Central memory CD8-positive, alpha-beta T cell (primary cell): ENCODE measurements at places on chromosomes 3 and 15.
A peak's percentile ranks its signal among the peaks of the same experiment; 100 is the strongest.

GRCh38 chr15:45521596-45522327 lies 793 bp downstream of the SLC30A4 start:
- no peak for DNase-seq
- H3K27me3 ChIP-seq = no peaks in the 10 kb centered on the region
- H3K4me1 ChIP-seq = peaks cover 26% of the 10 kb centered on the region
- H3K36me3 ChIP-seq = peaks cover 2% of the 10 kb centered on the region
- H3K27ac ChIP-seq = peak overlapping the region; percentile 62

DNA sequence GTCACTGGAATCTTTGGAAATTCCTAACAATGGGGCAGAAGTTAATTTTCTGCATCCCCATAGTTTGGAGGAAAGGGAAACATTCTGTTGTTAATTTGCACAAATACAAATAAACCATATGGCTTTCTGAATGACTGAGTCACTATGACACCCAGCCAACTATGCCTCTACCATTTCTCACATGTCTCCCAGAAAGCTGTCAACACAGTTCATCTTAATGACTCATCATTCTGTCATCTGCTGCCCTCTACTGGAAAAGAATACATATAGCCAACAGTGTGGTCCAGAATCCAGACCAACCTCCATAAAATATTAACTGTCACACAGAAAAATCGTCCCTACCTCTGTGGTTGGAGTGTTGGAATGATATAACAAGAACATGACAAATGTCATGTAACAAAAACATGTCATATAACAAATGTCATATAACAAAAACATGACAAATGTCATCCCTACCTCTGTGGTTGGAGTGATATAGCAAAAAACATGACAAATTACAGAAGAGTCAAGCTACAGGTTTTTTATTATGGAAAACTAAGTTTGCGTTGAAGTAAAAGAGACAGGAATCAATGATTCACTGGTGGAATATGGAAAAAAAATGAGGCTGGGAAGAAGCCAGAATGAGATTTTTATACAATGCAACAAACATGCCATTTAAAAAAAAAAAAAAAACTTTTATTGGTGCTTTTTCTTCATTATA lies 47.7 kb upstream of the GYG1 start:
- no peak for DNase-seq
- H3K36me3 ChIP-seq = no peaks in the 10 kb centered on the region
- no peak overlapping the region for H3K4me3 ChIP-seq
- H3K4me1 ChIP-seq = no peaks in the 10 kb centered on the region
- no peak overlapping the region for H3K27ac ChIP-seq
- H3K27me3 ChIP-seq = peaks cover 10% of the 10 kb centered on the region

GRCh38 chr3:69747511-69748258 lies 8.4 kb downstream of the MITF start:
- no peak for DNase-seq
- no peak overlapping the region for H3K27ac ChIP-seq
- H3K27me3 ChIP-seq = peaks cover 12% of the 10 kb centered on the region

DNA sequence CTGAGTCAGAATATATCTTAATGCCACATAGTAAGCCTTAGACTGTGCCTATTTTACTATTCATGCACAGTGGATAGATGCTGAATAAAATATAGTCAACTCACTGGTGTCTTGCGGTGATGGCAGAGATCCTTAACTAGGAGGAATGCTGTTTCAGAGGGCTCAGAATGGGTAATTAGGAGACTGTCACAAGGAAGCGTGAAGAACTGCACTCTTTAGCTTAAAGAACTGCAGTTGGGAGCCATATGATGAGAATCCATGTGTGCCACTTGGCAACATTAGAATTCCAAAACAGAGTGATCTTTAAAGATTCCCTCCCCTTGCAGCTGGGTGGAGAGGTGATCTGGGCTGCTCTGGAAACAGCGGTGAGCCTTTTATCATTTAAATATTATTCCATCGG lies 357.6 kb downstream of the MCTP2 start:
- no peak overlapping the region for H3K27ac ChIP-seq
- H3K27me3 ChIP-seq = peaks cover 79% of the 10 kb centered on the region
- H3K36me3 ChIP-seq = peaks cover 2% of the 10 kb centered on the region
- no peak overlapping the region for H3K4me3 ChIP-seq

GRCh38 chr3:37494216-37494615 lies 319.8 kb upstream of the LRRFIP2 start:
- no peak overlapping the region for H3K4me3 ChIP-seq
- no peaks in the 10 kb centered on the region for H3K4me1 ChIP-seq
- no peak overlapping the region for H3K27ac ChIP-seq
- no peaks in the 10 kb centered on the region for H3K36me3 ChIP-seq
- peaks cover 27% of the 10 kb centered on the region for H3K27me3 ChIP-seq
- no peak for DNase-seq

DNA sequence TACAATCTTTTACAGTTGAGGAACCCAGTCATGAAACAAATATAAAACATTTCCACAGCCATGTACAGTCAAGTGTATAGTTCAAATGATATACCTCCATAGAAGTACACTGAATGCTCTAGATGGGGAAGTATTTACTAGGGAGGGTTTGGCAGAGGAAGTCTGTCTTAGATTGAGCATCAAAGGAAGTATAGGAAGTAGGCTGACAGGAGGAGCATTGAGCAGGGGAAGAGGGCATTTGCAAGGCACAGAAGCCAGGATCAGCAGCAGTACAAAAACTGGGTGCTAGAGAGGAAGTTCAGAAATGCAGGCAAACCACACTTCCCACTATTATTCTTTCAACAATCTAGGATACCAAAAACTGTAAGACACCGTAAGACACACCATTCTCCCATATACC lies 122.6 kb downstream of the ANO10 start:
- H3K4me3 ChIP-seq = no peak overlapping the region
- H3K27me3 ChIP-seq = no peaks in the 10 kb centered on the region
- no peak for DNase-seq
- H3K36me3 ChIP-seq = no peaks in the 10 kb centered on the region
- H3K4me1 ChIP-seq = peaks cover 44% of the 10 kb centered on the region

DNA sequence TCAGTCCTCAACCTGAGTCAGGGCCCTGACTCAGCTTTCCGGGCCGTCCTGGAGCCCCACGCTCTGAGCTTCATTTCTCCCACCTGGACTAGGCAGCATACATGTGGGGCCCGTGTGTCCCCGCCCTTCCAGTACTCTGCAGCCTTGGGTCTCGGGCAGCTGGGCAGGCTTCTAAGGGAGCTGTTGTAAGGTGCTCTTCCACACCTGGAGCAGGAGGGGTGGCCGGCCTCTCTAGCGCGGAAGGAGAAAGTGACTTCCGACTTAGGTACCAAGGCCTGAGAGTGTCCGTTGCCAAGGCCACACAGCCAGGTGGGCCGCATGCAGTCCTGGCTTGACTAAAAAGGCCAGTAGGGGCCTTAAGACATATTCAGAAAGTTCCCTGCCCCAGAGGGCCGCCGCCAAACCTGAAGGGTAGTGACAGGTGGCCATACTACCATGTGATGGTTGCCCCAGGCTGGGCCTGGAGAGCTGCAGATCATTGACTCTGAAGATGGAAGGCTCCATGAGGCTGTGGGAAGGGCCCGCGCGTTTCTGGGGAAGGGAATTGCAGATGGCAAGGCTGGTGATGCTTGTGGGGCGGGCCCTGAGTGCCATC lies 9.4 kb upstream of the SEMA3B start:
- H3K4me1 ChIP-seq = peaks cover 6% of the 10 kb centered on the region
- no peak for DNase-seq
- H3K27ac ChIP-seq = peak overlapping the region; percentile 63
- peaks cover 43% of the 10 kb centered on the region for H3K36me3 ChIP-seq
- no peaks in the 10 kb centered on the region for H3K27me3 ChIP-seq

DNA sequence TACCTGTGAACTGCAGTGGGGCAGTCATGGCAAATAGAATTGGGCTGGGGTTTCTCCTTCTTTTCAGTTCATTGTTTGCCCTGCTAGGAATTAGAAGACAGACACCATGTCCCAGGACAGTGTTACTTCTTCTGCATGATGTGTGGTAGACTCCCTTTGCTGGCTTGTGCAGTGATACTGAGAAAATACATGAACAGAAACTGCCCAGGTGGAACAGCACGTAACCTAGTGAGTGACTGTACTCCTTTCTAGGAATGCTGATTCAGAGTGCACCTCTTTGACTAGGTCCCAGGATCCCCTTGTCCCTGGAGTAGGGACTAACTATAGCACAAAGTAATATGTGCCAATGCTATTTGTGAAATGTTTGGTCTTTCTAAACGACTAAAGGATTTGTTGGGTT lies 10.7 kb upstream of the SLC22A13 start:
- peak overlapping the region; percentile 80 for H3K27ac ChIP-seq
- DNase-seq = no peak
- H3K4me3 ChIP-seq = no peak overlapping the region
- no peaks in the 10 kb centered on the region for H3K27me3 ChIP-seq
- H3K36me3 ChIP-seq = peaks cover 33% of the 10 kb centered on the region
- H3K4me1 ChIP-seq = peaks cover 25% of the 10 kb centered on the region

DNA sequence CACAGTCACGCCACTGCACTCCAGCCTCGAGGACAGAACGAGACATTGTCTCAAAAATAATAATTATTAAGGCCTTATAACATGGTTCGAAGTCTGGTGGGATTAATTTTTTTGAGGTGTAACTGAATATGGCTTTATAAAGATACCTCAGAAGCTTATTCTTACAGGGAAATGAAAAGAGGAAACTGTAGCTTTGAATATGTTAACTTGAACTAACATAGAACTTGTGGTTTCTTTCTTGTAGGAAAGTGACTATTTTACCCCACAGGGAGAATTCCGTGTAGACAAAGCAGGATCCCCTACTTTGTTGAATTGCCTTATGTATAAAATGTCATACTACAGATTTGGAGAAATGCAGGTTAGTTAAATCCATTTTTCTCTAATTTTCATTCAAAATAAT lies 96.3 kb downstream of the STT3B start:
- H3K4me3 ChIP-seq = no peak overlapping the region
- H3K4me1 ChIP-seq = peaks cover 5% of the 10 kb centered on the region
- no peak overlapping the region for H3K27ac ChIP-seq
- H3K36me3 ChIP-seq = peaks cover 66% of the 10 kb centered on the region
- no peak for DNase-seq
